ENCODE measurements at places on chromosomes 1 and 21.

GRCh38 chr1:53060579-53060978, 1.4 kb upstream of the PODN start:
- no peak for DNase-seq

DNA sequence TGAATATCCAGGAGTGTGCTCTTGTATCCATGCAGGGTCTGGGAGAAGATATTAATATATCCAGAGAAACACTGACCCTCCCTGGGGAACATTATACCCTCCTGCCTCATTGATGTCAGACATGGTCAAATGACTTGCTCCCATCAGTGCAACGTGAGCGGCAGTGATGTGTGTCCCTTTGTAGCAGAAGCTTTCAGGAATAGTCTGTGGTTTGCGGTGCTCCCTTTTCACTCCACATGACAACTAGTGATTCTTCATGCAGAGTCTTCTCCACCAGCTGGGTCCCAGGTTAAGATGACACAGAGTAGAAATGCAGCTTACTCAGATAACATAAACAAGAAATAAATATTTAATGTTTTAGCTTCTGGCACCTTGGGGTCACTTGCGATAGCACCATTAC, 31.9 kb upstream of the LYPD8 start:
- no peak for DNase-seq

DNA sequence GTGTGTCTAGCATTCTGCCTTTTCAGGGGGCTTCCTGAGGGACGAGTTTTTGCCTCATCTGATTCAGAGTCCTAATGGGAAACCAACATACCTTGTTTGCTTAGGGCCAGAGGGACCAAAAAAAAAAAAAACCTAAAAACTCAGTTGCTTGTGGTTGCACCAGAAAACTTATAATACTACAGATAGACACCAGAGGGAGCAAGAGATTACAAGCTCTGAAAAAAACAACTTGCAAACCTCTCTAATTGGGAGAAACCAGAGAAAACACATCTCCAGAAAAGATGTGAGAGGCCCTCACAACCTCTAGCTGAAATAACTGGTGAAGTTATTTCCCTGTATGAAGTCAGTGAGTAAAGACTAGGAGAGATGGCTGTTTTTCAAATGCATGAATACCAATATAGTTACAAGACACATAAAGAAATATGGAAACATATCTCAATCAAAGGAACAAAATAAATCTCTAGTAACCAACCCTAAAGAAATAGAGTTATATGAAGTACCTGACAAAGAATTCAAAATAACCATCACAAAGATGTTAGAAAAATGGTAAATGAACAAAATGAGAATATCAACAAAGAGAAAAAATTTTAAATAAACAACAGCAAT, 233.7 kb upstream of the NFIA start:
- DNase-seq, result peak; percentile 25

GRCh38 chr1:172540635-172541034, 7.7 kb downstream of the SUCO start:
- DNase-seq, result no peak

Data from suppressor macrophage (primary cell).